ENCODE measurements at places on chromosomes 11 and 22.
A peak's percentile ranks its signal among the peaks of the same experiment; 100 is the strongest.

- DNase-seq, result no peak
Observed at GRCh38 chr11:129855086-129855485, 39.4 kb downstream of the TMEM45B start.

DNA sequence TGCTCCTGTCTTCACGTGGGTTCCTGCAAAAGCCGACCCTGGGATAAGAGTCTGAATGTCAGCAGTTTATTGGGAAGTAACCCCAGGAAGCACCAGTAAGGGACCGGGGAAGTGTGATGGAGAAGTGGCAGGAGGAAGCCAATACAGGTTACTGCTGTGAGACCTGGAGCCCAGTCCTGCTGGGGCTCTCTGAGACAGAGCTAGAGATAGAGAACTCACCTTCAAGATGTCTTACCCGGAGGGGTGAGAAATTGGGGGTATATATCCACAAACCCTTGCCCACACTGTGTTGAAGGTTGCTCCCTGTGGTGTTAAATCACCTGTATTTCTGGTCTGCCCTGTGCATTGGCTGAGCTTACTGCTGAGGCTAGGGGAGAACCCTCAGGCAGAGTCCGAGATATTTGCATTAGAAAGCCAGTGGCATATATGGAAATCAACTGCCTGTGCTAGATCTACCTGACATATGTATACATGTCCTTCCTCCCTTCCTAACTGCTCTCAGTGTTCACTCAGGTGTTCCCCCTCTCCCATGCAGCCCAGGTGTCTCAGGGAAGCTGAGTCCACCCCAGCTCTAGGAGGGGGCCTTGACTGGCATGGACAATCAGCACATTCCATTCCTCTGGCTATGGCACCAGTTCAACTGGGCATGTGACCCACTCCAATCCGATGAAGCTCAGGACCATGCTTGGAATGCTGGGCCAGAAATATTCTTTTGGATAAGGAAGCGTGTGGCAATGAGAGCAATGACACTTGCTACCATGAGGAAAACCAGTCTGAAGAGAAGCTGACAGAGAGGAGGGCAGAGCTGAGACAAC, 6.8 kb upstream of the MICAL2 start:
- no peak for DNase-seq

- no peak for DNase-seq
Observed at GRCh38 chr22:43789452-43789851, 22.7 kb downstream of the EFCAB6 start.

DNA sequence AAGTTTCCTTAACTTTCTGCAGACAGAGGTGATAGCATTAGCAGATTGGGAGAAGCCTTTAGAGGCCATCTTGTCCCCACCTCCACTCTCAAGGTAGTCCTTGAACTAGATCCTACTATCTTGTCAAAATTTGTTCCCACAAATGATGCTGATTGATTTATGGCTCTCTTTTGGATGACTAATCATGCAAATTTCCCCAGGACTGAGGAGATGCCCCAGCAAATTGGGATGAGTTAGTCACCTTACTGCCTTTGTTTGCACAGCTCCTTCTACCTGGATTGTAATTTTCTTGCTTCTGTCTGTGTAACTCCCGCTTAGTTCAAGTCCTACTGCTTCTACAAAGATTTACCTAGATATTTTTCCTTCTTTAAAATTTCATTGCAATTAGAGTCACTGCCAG, 391.4 kb upstream of the CADM1 start:
- DNase-seq, result no peak

- DNase-seq, result no peak
Observed at GRCh38 chr11:45894555-45895247, 9.2 kb downstream of the MAPK8IP1 start.

DNA sequence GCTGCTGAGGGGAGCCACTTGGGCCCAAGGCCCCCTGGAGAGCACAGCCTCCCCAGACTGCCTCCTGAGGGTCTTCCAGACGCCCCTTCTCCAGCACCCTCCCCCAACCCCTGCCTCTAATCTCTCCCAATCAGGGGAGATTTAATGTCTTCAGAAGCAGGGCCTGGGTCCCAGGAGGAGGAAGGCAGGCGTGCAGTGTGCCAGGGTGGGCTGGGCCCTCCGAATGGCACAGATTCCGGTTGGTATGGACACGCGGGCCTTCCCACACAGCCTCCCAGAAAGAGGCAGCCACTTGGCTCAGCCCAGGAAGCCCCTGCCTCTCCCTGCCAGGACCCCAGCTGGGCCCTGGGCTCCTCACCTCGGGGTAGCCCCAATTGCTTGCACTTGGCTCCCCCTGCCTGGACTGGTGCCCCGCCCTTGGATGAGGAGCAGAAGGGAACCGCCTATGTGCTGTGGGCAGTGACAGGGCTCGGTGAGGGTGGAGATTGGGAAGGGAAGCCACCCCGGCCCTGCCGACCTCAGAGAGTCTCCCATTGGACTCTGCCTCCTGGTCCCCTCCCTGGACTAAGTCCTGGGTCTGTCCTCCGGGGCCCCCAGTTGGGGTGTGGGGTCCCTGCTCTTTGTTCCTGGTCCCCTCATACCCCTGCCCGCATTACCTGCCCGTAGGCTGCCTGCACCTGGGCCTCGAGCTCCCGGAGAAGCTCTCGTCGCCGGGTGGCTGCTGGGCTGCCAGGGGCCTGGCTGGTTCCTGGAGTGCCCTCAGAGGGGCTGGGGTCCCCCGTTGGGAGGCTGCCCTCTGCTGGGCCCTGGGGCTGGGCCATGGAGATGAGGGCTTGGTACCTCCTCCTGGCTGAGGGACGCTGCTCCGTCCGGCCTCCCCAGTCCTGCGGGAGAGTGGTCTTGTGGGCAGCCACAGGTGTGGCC, 572 bp upstream of the CABP2 start:
- DNase-seq, result no peak

- DNase-seq, result no peak
Observed at GRCh38 chr11:28400331-28401100, 292.3 kb downstream of the METTL15 start.

DNA sequence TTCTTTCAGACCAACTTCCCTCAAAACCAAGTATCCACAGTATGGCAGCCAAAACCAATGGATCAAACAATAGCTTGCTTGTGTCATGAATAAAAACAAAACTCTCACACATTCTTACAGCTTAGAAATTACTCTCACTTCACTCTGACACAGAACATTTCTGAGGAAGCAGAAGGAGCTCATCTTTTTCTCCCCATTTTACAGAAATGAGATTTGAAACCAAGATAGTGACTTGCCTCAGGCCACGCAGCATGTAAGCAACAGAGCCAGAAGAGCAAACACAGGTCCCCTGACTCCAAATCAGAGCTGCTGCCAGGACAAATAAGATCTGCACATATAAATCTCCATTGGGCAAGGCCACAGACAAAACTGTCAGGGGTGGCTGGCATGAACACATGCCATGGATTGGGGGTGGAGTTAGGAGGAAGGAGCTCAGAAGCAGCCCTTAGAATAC, 64.8 kb downstream of the RAB30 start:
- peak; percentile 54 for DNase-seq

DNA sequence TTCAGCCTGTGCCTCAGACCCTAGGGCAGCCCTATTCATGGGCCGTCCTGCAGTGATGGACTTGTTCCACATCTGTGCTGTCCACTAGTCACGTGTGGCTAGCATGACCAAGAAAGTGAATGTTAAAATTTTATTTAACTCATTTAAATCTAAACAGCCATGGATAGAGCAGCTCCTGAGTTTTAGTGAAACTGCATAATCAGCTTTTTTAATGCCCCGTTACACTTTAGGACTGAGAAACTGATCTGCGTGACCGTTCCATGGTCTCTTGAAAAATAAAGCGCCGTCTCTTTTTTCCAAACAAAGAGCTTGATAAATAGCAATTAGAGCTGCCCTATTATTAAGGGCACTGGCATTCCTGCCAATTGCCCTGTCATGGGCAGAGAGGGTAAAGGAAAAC, 76.5 kb upstream of the SNX19 start:
- DNase-seq, result no peak

- DNase-seq, result no peak
Observed at GRCh38 chr22:27336151-27337090, 465.1 kb downstream of the MN1 start.

- DNase-seq, result no peak
Observed at GRCh38 chr22:32674925-32675825, 126.3 kb upstream of the TIMP3 start.

DNA sequence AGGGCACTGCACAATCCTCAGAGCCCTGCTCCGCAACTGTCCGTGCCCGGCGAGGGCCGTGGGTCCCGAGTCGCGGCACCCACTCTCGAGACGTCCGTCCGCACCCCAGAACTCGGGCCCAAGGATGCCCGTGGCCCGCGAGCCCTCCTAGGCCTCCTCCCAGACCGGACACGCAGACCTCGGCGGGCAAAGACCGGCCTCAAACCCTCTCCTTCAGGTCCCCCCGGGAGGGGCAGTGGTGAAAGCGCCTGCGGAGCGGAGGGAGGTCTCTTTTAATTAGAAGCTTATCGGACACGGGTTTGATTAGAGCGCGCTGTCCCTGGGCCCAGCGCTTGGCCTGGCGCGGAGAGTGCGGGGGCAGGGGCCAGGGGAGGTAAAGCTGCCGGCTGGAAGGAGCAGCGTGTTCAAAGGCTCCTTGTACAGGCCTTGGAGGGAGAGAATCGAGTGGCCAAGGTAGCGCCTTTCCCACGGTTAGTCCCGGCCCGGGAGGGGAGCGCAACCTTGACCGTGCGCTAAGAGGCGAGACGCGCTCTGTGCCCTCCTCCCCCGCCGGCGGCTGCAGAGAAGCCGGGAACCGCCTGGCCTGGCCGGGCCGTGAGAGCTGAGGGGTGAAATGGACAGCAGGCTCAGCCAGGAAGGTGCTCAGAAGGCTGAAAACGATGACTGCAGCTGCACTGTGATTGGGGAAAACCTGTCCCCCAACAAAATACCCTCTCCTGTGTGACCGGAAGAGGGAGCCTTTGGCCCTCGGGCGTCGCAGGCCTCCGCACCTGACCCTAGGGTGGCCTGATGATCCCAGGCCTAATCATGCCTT, 4.6 kb downstream of the WT1 start:
- DNase-seq, result no peak

DNA sequence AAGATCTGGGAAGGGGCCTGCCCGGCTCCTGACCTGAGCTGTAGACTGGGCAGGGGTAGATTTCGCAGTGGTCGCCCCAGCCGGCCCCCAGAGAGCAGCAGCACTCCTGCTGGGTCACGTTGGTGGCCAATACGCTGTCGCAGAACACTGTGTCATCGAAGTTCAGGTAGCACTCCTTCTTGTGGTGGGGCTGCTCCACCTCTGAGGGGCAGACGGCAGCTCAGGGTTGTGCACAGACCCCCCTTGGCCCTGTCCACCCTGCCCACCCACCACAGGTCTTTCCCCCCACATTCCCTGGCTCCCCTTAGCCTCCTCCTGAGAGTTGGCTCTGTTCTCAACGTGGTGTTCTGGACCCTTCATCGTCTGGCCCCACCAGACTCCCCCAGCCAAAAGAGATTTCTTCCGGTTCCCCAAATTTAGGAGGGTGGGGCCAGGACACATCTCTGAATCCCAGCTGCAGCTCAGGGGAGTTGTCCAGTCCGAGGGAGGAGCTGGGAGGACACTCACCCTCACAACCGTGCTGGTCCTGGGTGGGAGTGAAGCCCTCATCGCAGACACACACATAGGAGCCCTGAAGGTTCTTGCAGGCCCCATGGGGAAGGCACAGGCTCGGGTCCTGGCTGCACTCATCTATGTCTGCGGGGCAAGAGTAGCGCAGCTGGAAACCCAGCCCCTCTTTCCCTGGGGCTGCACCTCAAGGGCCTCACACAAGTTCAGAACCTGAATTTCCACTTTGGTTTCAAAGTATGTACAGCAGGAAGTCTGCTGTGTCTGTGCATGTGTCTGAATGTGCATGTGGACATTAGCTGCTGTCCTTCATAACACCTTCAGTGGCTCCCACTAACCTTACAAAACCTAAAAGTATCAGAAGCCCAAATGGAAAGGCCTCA, 16.5 kb downstream of the SCYL1 start:
- no peak for DNase-seq

GRCh38 chr11:122293296-122294023, 177.4 kb upstream of the BLID start:
- DNase-seq, result no peak

GRCh38 chr22:20298803-20299745, 20.8 kb downstream of the DGCR6L start:
- DNase-seq, result peak; percentile 88

- DNase-seq, result no peak
Observed at GRCh38 chr11:46357483-46357936, 10.2 kb downstream of the DGKZ start.

GRCh38 chr11:69010361-69010891, 2.6 kb downstream of the MRGPRF start:
- no peak for DNase-seq

GRCh38 chr11:76501526-76502202, 56.8 kb downstream of the EMSY start:
- no peak for DNase-seq

DNA sequence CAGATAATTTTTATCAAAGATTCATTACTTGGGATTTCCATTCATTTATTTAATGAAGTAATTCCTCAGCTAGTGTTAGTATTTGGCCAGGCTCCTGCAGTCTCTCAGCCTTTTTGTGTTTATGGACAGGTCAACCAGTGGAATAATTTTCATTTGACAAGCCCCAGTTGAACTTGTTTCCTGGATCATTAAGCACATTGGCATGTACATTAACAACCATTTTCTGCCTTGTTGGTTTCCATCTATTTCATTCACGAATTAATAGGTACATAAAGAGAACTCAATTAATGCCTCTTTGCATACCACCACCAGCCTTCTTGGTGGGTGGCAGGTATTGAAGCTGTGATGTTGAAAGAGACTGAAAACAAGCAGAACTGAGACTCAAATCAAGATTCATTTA, 745.2 kb downstream of the KCNA4 start:
- DNase-seq, result no peak

DNA sequence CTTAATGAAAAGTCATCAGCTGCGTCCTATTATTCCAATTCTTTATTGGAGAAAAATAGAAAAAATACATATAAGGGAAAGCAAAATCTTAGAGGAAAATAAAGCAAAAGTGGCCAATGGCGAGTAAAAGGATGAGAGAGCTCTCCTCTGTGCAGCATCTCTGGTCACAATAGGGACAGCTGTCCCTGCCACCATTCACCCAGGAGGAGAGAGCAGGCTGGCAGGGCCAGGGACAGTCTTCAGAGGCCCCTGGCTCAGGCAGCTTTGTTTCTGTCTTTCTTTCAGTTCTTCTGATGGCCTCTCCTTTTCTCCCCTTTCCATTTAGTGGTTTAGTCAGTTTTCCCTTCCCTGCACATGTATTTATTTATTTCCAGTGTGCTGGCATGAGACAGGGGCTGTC, 941.3 kb downstream of the NTM start:
- DNase-seq, result no peak

GRCh38 chr11:78905756-78906155, 331.1 kb upstream of the NARS2 start:
- no peak for DNase-seq

DNA sequence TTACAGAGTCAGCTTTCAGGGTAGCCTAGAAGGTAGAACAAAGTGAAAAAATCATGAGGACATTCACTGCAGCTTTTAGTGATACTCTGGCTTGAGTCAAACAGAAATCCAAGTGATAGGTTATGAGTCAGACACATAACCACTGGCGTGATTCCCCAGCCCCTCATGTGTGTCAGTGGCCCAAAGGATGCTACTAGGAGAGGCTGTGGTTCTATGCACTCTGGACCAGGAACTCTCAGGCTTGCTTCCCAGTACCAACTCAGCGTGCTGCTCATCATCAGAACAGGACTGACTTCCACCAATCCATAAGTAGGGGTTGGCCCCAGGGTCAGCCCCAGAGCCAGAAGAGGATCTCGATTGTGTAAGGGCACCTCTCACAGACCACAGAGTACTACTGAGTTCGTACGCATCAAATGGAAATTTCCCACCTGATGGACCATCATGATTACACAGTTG, 116.8 kb downstream of the MED15 start:
- peak; percentile 77 for DNase-seq

Measured in T-helper 2 cell treated with Interferon-gamma antibody and Interleukin-4, amounts not matched to agents 5 μg/mL and 100 μg/mL, for 36 hours (primary cell).